ENCODE measurements at places on chromosomes 1 and 21.

GRCh38 chr21:33367309-33367973, 35.8 kb upstream of the IFNGR2 start:
- no peaks in the 10 kb centered on the region for H3K36me3 ChIP-seq
- H3K27me3 ChIP-seq = no peaks in the 10 kb centered on the region
- DNase-seq = no peak
- no peak overlapping the region for H3K27ac ChIP-seq
- H3K4me1 ChIP-seq = peaks cover 13% of the 10 kb centered on the region

GRCh38 chr1:10676963-10677362, 119.5 kb downstream of the CASZ1 start:
- H3K36me3 ChIP-seq = no peaks in the 10 kb centered on the region
- H3K27ac ChIP-seq = no peak overlapping the region
- no peak overlapping the region for H3K4me3 ChIP-seq
- H3K27me3 ChIP-seq = no peaks in the 10 kb centered on the region

GRCh38 chr1:192557841-192558595, 17.6 kb upstream of the RGS1 start:
- no peaks in the 10 kb centered on the region for H3K36me3 ChIP-seq
- no peaks in the 10 kb centered on the region for H3K27me3 ChIP-seq
- H3K4me3 ChIP-seq = no peak overlapping the region
- DNase-seq = no peak
- no peaks in the 10 kb centered on the region for H3K4me1 ChIP-seq
- no peak overlapping the region for H3K27ac ChIP-seq

GRCh38 chr1:2290171-2290578, 62.1 kb downstream of the SKI start:
- H3K4me3 ChIP-seq = peak overlapping the region; percentile 75
- peaks cover 71% of the 10 kb centered on the region for H3K4me1 ChIP-seq
- no peaks in the 10 kb centered on the region for H3K27me3 ChIP-seq
- H3K36me3 ChIP-seq = no peaks in the 10 kb centered on the region
- peak; percentile 45 for DNase-seq

DNA sequence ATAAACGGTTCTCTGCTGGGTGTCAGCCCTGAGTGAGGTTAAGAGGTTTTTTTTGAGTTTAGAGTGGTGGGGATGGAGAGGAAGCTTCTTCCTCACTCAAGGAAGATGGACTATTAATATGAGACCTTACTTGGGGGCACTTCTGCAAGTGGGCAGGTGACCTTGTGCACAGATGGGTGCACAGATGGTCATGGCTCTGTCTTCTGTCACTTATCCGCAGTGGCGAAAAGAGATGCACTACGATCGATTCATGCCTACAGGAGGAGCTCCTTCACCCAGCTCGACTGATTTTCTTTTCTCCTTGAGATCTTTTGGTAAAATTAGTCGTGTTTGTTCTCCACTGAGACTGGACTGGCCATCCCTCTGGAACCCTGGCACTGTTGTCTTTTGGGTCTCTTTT, 22.9 kb upstream of the CYYR1 start:
- no peak overlapping the region for H3K4me3 ChIP-seq
- no peak for DNase-seq
- H3K4me1 ChIP-seq = no peaks in the 10 kb centered on the region
- H3K27me3 ChIP-seq = no peaks in the 10 kb centered on the region

DNA sequence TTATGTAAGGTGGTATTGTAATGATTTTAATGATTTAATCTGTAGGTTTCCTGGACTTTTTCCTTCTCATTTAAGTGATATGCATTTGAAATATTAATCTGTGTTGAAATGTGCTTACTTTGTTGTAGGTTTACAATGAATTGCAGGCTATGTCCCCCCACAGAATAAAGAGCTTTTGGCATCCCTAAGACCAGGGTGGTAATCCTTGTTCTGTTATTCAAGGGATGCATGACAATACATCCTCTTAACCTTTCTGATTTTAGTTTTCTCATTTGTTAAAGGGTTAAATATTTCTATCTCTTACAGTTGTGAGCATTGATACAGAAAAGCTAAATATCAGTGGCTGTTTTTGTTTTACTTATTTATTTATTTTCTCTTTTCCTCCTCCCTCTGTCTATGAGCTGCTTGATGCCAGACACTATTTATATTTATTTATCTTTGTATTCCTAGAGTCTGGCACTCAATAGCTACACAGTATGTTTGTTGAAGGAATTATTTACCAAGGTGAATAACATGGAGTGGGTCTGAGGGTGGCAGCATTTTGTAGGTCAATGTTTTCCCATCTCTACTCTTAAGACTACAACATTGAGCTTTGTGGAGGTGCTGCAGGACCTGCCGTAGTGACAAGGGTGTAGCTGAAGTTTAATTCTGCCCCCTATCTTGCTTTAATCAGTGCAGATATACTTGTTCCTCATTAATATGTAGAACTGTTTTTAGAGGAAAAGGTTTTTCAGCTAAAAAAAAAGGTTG, 19.9 kb upstream of the ADGRL2 start:
- no peaks in the 10 kb centered on the region for H3K4me1 ChIP-seq
- H3K27me3 ChIP-seq = peaks cover 2% of the 10 kb centered on the region
- no peaks in the 10 kb centered on the region for H3K36me3 ChIP-seq
- no peak overlapping the region for H3K4me3 ChIP-seq
- no peak for DNase-seq
- no peak overlapping the region for H3K27ac ChIP-seq

DNA sequence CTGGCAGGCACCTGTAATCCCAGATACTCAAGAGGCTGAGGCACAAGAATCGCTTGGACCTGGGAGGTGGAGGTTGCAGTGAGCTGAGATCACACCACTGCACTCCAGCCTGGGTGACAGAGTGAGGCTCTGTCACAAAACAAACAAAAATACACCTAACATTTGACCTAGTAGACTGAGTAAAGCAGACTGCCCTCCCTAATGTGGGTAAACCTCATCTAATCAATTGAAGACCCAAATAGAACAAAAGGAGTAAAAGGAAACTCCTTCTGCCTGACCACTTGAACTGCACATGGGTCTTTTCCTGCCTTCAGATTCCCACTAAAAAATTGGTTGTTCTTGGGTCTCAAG, 19.0 kb upstream of the RBM15 start:
- no peaks in the 10 kb centered on the region for H3K4me1 ChIP-seq
- no peak overlapping the region for H3K4me3 ChIP-seq
- no peak overlapping the region for H3K27ac ChIP-seq
- DNase-seq = no peak
- H3K36me3 ChIP-seq = no peaks in the 10 kb centered on the region

- no peaks in the 10 kb centered on the region for H3K36me3 ChIP-seq
- H3K4me1 ChIP-seq = no peaks in the 10 kb centered on the region
- H3K27me3 ChIP-seq = no peaks in the 10 kb centered on the region
- H3K27ac ChIP-seq = no peak overlapping the region
- DNase-seq = no peak
These were observed 131.2 kb downstream of the TRABD2B start for GRCh38 chr1:47865881-47866535.

- H3K27ac ChIP-seq = no peak overlapping the region
- peaks cover 25% of the 10 kb centered on the region for H3K4me1 ChIP-seq
- H3K4me3 ChIP-seq = no peak overlapping the region
- H3K27me3 ChIP-seq = peaks cover 58% of the 10 kb centered on the region
These were observed 7.5 kb upstream of the SLC44A5 start for GRCh38 chr1:75618382-75618781.

DNA sequence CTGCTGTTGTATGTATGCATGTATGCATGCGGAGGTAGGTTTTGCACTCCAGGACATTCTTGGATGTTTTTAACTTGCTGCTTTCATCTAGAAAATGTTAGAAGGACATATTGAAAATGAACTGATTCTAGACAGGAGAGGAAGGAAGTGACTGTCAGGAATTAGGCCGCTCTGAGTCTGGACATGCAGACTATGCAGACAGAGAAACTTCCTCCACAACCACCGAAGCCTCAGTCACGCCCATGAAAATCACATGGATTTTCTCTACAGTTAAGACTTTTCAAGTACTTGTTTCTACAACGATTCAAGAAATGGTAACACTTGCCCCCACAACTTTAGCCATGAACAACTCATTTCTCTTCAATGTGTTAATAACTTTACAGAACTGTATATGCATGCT, 211.1 kb downstream of the SMYD3 start:
- H3K4me1 ChIP-seq = peaks cover 18% of the 10 kb centered on the region
- H3K36me3 ChIP-seq = no peaks in the 10 kb centered on the region
- no peaks in the 10 kb centered on the region for H3K27me3 ChIP-seq

- no peak overlapping the region for H3K27ac ChIP-seq
- no peak overlapping the region for H3K4me3 ChIP-seq
- H3K36me3 ChIP-seq = no peaks in the 10 kb centered on the region
These were observed 26.2 kb upstream of the TNFRSF1B start for GRCh38 chr1:12140515-12141162.
